ENCODE measurements at places on chromosomes 16 and 17. TPM values are rescaled to one million over a fixed set of nuclear protein-coding genes. Genes with fewer than 3 reads are reported as not detected.

The ERN1 gene
- 3.1 TPM for total RNA-seq

The AOC2 gene
- 1.9 TPM for total RNA-seq

The GLIS2 gene
- total RNA-seq, result 17.5 TPM

The MFAP4 gene
- total RNA-seq, result not detected

The SLC47A2 gene
- 0.14 TPM for total RNA-seq

The ALOX15B gene
- not detected for total RNA-seq

The TMEM114 gene
- not detected for total RNA-seq

The EPX gene
- total RNA-seq, result not detected

The GHDC gene
- total RNA-seq, result 18.8 TPM

The PYY gene
- not detected for total RNA-seq

The PRSS27 gene
- total RNA-seq, result 2.2 TPM

The ACOX1 gene
- 18.3 TPM for total RNA-seq

The BEAN1 gene
- total RNA-seq, result 3.8 TPM

The DECR2 gene
- 31.1 TPM for total RNA-seq

The BAIAP3 gene
- 1.8 TPM for total RNA-seq

The RSPRY1 gene
- total RNA-seq, result 27.9 TPM

The SULT1A1 gene
- 4.8 TPM for total RNA-seq

The ABCA8 gene
- 0.40 TPM for total RNA-seq

The DYNLL2 gene
- 22.7 TPM for total RNA-seq

The CCL18 gene
- not detected for total RNA-seq

The OTOP3 gene
- total RNA-seq, result not detected

The CD7 gene
- total RNA-seq, result not detected

The TMEM238L gene
- not detected for total RNA-seq

The MMP2 gene
- total RNA-seq, result 8.7 TPM

The CTRB1 gene
- not detected for total RNA-seq

The CSH1 gene
- not detected for total RNA-seq

The TMEM204 gene
- total RNA-seq, result not detected

The SYCE1L gene
- total RNA-seq, result 7.6 TPM

The CDH3 gene
- total RNA-seq, result 0.68 TPM
